ENCODE measurements at places on chromosomes 7 and 10.

- DNase-seq: no peak
These were observed 185.8 kb downstream of the HGF start for GRCh38 chr7:81583882-81584533.

DNA sequence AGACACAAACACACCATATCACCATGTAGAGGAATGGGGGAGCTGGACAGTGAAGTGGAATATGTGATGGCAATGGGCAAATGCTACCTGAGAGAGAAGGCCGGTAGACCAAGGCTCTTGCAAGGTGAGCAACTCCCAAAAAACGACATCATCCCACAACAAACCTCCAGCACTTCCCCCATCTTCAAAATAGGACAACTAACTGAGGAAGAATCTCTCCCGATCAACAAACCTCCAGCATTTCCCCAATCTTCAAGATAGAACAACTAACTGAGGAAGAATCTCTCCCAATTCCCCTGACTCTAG, 387.2 kb downstream of the PARD3 start:
- no peak for DNase-seq

- no peak for DNase-seq
These were observed 23.3 kb downstream of the PRPS1L1 start for GRCh38 chr7:18004372-18004771.

GRCh38 chr7:158695726-158696452, 8.7 kb downstream of the NCAPG2 start:
- DNase-seq: peak; percentile 48

GRCh38 chr7:134789967-134790685, 10.7 kb downstream of the CALD1 start:
- no peak for DNase-seq

DNA sequence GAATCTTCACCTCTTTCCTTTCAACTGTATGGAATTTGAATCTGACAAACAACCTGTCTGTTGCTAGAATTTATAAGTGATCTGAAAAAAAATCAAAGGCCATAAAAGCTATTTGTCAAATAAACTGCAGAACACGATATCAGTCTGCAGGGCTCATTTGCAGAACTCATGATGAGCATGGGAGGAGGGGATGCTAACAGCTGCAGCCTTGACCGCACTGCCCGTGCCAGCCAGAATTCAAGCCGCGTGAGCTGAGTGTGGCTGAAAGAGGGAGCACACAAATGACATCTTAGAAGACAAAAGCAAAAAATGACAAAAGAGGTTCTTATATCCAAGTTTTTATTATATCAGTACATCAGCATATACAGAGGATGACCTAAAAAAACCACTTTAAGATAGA, 15.7 kb downstream of the LRRTM3 start:
- DNase-seq: no peak

GRCh38 chr10:48684792-48685623, at the start of gene WDFY4:
WDFY4 (plus strand) TSS chr10:48684873; CDS start chr10:48709733, 24,860 bp downstream.
- DNase-seq: peak; percentile 88

DNA sequence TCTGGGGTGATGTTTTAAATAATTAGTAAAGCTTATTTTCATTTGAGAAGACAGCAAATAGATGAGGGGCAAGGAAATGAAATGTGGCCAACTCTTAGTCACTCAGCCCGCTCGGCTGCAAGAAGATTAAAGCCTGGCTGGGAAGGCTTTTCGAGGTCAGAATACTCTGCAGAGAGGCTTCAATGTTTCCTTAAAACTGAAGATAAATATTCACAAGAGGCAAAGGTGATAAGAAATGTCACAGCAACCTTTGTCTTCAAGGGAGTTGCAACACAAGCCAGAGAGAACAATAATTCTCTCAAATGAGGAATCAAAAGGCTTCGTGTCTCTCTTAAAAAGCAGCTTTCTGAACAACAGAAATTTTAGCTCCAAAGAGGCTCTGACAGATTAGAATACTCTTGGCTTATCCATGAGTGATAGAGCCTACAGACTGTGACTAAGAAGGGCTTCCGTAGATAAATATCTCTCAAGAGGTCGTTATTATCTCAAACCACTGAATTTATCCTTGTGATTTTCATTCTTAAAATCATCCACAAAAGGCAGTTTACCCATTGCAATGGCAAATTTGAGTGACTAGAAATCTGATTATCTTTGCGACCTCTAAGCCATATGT, 92.5 kb downstream of the KLF6 start:
- no peak for DNase-seq

DNA sequence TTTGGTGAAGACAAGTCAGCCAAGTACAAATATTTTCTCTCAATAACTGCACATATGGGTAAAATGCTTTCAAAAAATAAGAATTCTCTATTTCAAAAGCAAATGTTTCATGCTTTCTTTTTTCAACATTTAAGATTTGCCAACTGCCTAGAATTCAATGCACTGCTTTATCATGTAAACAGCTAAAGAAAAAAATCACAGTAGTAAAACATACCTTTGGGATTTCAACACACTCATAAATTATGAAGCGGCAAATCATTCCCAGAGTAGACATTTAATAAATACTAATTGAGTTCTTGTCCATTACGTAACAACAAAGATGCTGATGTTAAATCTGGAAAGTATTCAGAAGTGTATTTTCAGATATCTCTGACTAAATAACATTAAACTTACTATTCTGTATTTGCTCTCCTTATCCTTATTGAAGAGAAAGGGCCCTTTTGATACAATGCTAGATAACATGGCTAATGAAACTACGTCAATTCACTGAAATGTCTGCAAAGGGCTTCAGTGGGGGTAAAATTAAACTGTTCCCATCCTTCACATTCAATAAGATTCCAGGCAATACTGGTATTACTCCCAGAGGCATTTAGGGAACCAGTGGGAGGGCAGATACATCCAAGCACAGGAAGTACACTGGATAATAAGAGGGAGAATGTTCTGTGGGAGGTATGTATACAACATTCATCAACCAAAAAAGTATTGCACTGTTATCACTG, 13.9 kb downstream of the NAPEPLD start:
- DNase-seq: no peak

DNA sequence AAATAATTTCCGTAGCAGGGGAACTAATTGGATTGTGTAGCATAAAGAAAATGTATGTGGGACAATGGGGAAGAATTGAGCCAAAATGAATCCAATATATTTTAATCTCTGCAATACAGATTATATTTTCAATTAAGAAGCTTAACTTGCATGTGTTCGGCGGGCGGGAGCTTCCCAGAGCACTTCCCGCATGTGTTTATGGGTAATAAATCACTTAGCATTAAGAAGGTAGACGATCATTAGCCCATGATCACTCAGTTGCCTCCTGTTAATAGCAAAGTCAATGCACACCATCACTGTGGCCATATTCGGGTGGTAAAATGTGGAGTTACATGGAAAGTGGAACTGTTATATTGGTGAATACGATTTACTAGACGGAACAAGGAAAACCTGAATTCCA, 122.9 kb upstream of the INSYN2A start:
- no peak for DNase-seq

DNA sequence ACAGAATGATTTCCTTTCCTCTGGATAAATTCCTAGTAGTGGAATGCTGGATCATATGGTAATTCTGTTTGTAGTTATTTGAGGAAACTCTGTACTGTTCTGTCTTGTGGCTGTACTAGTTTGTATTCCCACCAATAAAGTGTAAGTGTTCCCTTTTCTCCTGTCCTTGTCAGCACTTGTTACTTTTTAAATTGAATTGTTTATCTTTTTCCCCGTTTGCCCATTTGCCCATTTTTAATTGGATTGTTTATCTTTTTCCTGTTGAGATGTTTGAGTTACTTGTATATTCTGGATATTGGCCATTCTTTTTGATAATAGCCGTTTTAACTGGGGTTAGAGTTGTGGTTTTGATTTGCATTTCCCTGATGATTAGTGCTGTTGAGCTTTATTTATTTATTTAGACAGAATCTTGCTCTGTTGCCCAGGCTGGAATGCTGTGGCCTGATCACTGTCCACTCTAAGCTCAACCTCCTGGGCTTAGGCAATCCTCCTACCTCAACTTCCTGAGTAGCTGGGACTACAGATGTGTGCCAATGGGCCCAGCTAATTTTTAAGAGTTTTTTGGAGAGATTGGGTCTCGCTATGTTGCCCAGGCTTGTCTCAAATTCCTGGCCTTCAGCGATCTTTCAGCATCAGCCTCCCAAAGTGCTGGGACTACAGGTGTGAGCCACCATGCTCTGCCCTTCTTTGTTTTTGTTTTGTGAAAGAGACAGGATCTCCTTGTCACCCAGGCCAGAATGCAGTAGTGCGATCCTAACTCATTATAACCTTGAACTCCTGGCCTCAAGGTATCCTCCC, 23.0 kb downstream of the BMPR1A start:
- no peak for DNase-seq

GRCh38 chr10:47289921-47290320, 10.1 kb upstream of the GDF10 start:
- no peak for DNase-seq

DNA sequence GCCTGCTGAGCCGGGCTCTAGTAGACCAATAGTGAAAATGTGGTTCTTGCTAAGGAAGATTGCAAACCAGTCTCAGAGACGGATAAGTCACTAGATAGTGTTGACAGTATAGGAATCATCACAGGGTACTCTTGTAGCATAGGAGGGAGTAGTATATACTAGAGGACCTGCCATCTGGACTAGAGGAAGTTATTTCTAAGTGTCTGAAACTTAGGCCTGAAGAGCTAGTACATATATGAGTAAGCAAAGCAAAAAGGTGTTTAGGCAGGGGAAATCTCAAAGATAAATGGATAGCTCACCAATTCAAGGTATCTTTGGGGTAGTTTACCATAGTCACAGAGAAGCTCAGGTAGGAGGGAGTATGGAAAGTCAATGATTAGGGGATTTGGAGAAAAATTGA, 428.1 kb downstream of the CNTNAP2 start:
- DNase-seq: no peak

DNA sequence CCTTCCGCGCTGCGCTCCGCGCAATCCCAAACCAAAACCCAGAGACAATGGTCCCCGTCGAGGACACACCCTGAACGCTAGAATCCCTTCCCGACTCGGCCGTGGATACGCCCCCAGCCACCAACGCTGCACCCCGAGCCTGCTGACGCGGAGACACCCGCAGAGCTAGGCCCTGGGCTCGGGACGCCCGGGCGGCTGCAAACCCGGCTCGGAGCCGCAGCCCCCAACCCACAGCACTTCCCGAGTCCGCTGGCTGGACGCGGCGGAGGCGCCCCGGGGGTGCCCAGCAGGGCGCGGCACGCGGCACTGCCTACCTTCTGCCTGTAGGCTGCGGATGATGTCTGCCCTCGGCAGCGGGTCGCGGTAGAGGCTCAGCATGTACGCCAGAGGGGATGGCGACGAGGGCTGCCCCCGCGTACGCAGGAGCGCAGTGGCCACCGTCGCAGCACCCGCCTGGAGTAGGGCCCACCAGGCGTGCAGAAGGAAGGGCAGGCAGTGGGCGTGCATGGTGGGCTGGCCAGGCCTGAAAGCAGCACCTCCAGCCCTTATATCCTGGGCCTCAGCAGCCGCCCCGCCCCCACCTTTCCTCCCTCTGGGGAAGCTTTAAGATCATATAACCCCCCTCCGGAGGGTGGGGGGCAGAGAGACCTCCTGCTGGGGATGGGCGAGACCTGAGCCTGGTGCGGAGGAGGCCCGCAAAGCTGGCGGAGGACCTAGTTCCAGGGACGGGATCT, at the start of gene NODAL:
TSS of gene NODAL (minus strand) at position 521 of the 734 bp plus-strand sequence. CDS start at position 507, 14 bp downstream.
- no peak for DNase-seq

- DNase-seq: peak; percentile 33
These were observed 1.6 kb downstream of the AVPI1 start for GRCh38 chr10:97685395-97685958.

DNA sequence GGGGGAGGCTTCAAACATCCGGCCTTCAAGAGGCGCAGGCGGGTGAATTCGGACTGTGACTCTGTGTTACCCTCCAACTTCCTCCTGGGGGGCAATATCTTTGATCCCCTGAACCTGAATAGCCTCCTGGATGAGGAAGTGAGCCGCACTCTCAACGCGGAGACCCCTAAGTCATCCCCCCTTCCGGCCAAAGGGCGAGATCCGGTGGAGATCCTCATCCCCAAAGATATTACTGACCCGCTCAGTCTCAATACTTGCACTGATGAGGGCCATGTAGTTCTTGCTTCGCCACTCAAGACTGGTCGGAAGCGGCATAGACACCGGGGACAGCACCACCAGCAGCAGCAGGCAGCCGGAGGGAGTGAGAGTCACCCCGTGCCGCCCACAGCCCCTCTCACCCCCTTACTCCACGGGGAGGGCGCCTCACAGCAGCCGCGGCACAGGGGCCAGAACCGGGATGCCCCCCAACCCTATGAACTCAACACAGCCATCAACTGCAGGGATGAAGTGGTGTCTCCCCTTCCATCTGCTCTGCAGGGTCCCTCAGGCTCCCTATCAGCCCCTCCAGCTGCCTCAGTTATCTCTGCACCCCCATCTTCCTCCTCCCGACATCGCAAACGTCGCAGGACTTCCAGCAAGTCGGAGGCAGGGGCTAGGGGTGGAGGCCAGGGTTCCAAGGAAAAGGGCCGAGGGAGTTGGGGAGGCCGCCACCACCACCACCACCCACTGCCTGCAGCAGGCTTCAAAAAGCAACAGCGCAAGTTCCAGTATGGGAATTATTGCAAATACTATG, 1.1 kb downstream of the MEPCE start:
- no peak for DNase-seq

DNA sequence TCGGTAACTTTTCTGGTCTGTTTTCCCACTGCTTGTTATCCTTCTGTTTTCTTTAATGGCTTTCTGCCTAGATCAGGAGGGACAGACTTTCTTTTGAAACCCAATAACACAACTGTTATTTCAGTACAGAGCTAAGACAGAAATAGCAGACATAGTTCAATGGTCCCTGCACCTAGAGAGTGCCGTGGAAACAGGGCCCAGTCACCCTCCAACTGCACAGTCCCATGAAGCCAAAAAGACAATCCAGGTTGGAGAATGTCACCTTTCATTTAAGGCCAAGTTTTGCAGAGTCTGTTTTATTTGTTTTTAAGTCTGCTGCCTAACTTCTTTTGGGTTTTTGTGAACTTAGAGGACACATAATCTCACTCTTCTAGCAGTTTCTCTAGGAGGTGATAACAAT, 2.5 kb downstream of the AIMP2 start:
- no peak for DNase-seq

DNA sequence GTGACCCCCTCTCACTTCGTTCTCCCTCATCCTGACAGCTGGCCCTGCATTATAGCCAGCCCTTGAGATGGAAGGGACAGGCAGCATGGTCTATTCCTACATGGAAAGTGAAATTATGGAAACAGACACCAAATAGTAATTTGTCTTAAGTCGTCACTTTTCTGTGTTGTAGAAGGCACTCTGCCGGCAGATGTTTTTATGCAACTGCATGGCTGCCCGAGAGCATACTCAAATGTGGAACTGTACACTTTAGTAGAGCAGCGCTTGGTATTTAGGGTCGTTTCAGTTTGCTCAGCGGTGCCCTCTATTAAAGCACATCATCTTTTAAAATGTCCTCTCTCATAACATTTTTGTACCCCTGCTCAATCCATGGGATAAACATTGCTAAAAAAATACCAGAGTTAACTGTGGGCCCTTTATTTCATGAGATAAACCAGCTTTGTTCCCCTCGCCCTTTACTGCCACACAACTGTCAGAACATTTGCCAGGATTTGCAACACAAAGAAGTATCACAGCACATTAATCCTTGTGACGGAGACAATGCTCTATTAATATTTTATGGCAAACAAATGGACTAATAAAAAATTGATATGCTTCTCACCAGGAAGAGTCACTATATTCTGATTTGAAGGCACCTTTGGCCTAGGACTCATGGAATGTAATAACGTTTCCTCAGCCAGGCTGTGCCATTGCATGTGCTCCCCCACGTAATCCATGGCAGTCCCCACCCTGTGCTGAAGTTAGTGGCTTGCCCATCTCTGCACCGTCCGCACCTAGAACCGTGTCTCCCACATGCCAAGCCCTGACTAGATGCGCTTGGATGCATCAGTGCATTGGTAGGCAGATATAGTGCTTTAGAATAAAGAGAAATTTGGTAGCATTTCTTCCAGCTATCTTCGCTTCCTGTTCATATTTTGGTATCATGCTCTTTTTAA, 221.3 kb downstream of the PAXIP1 start:
- no peak for DNase-seq
